Fibroblast of villous mesenchyme (primary cell): ENCODE measurements at places on chromosomes 5 and 9.

DNA sequence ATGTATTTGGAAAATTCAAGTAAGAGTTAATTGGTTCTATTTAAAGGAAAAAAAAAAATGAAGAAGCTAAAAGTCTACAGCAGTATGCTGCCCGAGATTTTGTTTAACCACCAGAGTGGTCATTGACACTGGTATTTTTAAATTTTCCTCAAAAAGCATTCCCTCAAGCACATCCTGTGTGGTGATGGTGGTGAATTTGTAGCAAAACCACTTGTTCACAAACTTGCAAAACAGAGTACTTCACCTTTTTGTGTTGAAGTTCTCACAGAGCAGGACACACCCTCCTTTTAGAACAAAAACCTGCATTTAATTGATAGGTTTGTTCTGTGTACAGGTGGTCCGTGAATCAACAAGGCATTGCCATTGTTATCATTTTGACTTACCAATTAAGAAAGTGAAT, 374.2 kb downstream of the EFNA5 start:
- DNase-seq, result no peak

GRCh38 chr5:110865400-110866094, 126.7 kb downstream of the SLC25A46 start:
- DNase-seq, result peak; percentile 37

- DNase-seq, result no peak
These were observed 427.7 kb downstream of the MED10 start for GRCh38 chr5:5950658-5951057.

DNA sequence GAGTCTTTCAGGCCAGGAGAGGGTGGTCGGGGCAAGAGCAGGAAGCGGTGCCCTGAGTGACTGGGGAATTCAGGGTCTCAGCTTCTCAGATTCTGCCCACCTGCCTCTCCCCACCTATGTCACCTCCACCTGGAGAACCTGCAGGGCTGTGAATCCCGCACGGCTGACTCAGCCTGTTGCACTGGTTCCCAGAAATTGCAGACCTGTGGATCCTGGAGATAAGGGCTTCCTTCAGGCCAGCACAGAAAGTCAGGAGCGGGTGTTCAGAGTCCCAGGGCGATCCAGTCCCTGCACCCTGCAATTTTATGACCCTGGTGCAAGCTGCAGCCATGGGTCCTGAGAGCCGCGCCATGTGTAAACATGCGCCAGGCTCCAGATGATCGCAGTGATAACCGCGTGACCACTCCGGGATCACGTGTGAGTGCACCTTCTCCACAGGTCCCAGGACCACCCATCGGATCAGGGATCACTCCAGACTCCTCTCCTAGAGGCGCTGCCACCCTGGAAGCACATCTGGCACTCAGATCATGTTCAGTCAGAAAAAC, 17.8 kb downstream of the IRX4 start:
- DNase-seq, result no peak

- no peak for DNase-seq
These were observed 253.3 kb downstream of the EDIL3 start for GRCh38 chr5:84131372-84131771.

- DNase-seq, result peak; percentile 89
These were observed 653.1 kb upstream of the KLF4 start for GRCh38 chr9:108142504-108143201.

DNA sequence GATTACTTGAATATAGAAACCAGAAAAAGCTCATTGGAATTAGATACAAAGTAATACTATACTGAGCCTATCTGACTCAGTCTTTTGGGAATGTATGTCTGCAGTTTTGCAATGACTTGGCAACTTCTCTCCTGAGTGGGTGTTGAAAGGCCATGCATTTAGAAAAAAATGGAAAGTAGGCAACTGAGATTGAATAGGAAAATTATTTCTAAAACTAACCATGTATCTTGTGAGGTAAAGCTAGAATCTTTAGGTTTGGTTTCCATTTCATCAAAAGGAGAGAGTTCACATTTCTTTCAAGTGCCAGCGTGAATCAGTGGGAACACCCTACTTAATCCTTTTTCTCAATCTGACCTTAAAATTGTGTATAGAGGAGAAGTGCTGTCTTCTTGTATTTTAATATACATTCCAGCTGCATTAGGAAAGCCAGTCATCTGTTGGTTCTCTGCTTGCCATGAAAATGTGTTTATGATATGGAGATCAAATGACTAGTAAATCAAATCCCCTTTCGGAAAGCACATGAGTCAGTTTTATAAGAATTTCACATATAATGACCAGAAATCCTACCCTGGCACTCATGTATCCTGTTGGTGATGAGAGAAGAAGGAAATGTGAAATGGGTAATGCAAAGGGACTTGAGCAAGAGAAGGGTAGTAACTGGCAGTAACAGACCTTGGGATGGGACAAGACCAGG, 30.4 kb downstream of the NFX1 start:
- DNase-seq, result peak; percentile 97

DNA sequence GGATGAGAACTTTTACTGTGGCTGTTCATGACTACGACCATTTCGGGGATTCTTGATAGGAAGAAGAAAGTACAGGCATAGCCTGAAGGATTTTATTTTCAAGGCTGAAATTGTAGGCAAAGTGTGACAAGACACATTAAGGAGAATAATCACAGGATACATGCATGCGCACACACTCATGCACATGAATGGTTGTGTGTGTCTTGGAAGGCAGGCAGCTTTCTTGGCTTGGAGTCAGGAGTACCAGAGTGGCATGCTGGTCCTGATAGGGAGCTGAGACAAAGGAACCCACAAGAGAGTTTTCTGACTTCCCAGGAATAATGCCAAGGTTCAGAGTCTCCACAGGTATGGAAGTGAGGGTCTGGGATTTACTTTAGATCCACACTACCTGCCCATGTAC, 22.2 kb downstream of the PLK2 start:
- no peak for DNase-seq
